Adrenal gland (tissue), 19 donors: ENCODE measurements at places on chromosomes 6 and 20. TPM values are rescaled to one million over a fixed set of nuclear protein-coding genes. Genes with fewer than 3 reads are reported as not detected.

GRCh38 chr20:24448170-24448569 is 21.3 kb upstream of the SYNDIG1 start:
- DNase-seq, result no peak

SULF2 gene
- 18.1 TPM for total RNA-seq

ECT2L gene
- 0.24 TPM for total RNA-seq

DNA sequence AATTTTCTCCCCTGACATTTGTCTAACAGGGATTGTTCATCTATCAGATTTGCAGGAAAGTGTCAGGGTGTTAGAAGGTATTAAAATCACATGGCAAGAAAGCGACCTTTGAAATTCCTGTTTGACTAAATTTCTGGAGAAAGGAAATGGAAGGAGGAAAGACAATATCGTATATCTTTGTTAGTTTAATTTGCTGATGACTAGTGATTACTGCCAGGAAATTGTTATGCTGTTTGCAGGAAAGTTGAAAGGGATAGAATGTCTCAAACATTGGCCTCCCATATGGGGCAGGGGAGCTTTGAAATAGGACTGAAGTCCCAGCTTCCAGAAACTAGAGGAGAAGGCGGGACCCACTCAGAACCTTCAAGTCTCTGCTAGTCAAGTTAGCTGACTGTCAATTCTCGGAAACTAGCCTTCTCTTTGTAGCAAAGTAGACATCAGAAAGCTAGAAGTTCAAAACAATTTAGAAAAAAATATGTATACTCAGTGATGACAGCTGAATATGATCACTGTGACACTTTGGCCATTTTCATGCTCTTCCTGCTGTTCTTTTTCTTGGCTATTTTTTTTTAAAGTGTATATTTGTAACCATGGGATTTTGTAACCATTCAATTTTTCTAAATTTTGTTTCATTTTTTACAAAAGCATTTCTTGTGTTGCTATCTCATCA is 53.4 kb upstream of the RALGAPA2 start:
- no peak for DNase-seq

GRCh38 chr6:121867095-121867494 is 431.6 kb downstream of the GJA1 start:
- no peak for DNase-seq

CDSN gene
- not detected for total RNA-seq

SNX3 gene
- total RNA-seq, result 249 TPM

DNA sequence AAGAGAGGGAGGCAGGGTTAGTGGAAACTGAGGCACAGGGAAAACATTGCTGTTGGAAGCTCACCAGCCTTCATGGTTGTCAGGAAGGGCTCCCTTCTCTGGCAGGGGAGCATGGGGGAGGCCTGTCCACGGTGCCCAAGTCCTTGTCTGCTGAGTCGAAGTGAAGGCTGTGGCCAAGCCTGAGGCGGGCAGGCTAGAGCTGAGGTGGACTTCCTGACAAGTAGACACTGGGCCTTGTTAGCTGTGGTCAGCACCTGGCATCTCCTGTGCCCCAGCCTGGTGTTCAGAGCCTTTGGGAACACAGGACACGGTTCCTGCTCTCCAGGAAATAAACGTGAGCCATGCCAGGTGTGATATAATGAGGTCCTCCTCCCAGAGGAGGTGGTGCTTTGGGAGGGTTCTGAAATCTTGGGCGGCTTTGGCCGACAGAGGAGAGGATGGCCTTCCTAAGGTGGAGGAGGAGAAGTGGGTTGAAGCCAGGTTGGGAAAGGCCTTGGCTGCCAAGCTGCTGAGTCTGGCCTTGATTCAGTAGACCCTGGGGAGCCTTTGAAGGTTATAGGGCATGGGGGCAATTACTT is 138.4 kb upstream of the RNF24 start:
- DNase-seq, result no peak

CLPSL2 gene
- total RNA-seq, result not detected

ENPP3 gene
- 12.5 TPM for total RNA-seq

DNA sequence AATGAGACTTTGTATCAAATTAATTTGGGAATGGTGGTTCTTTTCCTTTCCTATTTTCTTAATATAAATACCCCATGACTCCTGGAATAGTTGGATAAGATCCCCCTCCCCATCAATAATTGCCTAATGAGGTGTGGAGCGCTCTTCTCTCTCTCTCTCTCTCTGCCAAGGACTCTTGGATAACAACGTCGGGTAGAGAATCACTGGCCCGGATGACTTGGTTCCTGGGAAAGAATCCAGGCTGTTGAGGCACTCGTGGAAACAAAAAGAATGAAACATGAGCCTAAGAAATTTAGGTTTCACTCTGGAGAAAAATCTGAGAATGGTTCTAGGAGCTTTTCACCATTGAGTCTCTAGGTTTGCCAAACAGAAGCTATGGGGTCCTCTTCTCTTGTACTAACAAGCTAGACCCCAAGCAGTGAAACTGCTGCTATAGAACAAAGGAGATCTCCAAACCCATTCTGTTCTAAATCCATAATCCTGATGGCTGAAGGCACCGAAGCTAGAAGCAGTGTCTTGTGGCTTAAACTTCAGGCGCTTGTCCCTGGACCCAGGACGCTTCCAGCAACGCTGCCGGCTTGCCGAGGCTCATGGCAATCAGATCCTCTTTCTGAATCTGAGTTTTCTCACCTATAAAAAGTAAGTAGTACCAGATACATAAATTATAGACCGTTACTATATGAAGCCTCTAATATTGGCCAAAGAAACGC is 241.6 kb upstream of the BTBD3 start:
- no peak for DNase-seq

PI3 gene
- total RNA-seq, result not detected

DNA sequence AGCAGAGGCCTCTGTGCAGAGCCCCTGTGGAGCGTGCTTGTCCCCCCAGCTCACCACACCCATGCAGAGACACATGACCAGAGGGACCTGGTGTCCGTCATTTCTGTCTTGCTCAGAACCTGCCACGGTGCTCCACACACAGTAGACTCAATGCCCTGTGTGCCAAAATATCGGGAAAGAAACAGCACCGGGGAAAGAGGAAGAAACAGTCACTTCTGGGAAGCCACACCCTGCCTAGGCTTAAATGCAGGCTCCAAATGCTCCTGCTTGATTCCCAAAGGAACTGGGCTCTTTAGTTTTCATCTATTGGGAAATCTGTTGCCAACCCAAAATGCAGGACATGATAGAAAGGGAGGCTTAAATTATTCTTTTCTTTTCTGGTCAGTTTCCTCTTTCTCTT is 503.9 kb downstream of the CD83 start:
- DNase-seq, result no peak

DNA sequence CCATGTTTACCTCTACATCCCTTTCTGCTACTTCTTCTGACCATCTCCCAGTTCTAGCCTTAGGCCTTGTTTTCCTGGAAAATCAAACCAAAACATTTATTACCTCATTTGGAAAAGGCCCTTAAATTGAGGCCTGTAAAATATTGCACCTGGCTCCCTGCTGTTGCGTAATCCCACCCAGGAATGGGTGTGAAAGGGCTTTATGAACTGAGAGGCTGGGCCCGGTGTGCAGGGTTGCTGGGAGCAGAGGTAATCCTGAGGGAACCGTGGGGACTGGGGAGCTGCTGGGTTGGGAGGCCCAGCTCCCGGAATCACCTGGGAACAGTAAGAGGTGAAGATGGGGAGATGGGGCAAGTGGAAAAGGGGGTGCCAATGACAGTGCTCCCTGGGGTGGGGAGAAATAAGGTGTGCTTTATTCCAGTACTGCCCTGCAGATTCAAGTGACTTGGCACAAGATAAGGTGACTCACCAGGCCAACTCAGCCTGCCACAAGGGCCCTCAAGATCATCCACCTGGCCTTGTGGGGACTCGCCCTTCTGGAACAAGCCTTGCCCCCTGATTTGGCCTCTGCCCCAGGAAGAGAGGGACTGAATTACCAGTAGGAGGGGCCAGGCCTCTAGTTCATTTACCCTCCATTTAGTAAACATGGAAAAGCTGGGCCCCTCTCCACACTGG is 44.2 kb downstream of the KCNK5 start:
- DNase-seq, result peak; percentile 43

SYNCRIP gene
- total RNA-seq, result 60.0 TPM

GUCA1A gene
- total RNA-seq, result not detected

GRCh38 chr6:68975816-68976215 is 340.7 kb downstream of the ADGRB3 start:
- no peak for DNase-seq

DNA sequence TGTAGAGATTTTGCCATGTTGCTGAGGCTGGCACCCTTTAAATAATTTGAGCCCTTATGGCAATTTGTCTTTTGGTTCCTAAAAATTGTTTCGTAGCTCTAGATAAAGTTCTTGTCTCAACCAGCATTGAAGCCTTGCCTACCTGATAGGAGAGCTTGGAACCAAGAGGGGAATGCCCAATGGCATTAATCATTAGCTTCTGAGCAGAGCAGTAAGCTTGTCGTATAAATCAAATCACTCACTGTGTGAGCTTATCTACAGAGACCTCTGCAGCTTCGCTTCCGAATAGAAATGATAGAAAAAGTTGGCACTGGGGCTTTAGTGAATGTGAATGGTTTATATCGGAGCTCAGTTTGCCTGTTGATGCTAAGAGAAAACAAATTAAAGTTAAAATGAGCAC is 10.7 kb downstream of the ANKRD6 start:
- no peak for DNase-seq

DNA sequence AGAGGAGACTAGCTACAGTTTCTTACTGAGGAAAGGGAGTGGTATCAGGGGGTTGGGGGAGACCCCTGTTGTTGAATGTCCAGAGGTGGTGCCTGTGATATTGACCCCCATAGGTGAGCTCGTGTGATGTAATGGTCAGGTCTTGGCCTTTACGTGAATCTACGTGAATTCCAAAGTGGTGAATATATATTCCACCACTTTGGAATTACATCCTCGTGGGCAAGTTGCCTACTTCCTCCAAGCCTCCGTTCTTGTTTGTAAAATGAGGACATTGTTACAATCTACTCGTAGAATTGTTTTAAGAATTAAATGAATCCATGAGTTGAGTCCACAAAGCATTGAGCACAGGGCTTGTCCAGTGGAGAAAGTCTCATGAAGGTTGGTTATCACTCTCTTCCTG is 47.3 kb downstream of the TSHZ2 start:
- no peak for DNase-seq

GRCh38 chr6:3766214-3766613 is 14.7 kb upstream of the PXDC1 start:
- DNase-seq, result no peak

GRCh38 chr20:17875106-17875980 is 93.3 kb downstream of the SNX5 start:
- peak; percentile 96 for DNase-seq

FKBP1A gene
- total RNA-seq, result 124 TPM

DNA sequence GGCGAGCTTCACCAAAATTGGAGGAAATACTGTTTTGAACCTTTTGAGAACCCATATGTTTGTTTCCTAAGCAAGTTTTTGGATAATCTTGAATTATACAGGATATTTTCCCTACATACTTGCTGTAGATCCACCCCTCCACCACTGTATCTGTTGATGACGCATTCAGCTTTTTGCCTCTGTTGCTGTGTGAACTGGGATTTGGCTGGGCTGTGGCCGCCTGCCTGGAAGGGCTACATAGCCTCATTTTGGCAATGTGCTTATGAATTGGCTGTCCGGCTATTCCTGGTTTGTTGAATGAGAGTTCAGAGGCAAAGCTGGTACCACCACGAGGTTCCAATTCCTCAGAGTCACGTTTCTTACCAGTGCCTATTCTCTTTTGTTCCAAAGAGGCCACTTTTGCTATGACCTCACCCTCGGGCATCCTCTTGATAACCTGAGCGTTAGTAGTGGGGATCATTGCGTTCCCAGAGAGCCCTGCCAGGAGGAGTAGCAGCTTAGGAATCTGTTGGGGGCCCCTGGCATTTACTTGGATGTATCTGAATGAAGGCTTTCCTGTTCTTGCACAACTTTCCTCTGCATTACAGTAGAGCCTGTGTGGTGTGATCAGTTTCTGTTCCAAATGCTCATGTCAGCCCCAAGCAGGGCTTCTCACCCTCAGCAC is 6.4 kb downstream of the FAM83D start:
- DNase-seq, result no peak

- no peak for DNase-seq
Measured at GRCh38 chr6:81557811-81558210, 194.7 kb downstream of the TENT5A start.

ADAT2 gene
- total RNA-seq, result 8.1 TPM

OR2J3 gene
- total RNA-seq, result not detected

PDE10A gene
- total RNA-seq, result 8.0 TPM

DNA sequence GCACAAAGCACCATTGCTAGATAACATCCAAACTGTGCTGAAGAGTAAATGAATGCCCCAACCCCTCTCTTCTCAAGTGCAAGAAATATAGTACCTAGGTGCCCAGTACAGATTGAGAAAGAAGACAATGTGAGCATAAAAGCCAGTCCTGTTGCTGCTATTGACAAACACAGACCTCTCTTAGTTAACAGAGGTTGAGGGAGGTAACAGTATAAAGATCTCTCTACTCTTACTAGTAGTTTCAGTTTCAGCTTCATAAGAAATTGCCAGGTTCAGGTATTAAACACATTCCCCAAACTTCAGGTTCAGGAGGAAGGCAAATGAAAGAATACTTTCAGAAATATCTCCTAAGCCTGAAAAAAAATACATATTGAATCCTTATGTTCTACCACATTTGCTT is 31.4 kb downstream of the TBC1D32 start:
- no peak for DNase-seq

GRCh38 chr6:6711832-6712448 is 123.4 kb downstream of the LY86 start:
- DNase-seq, result no peak

SNPH gene
- total RNA-seq, result 4.6 TPM

ZNF311 gene
- total RNA-seq, result 0.98 TPM

GRCh38 chr6:52976591-52977035 is 18.5 kb downstream of the GSTA4 start:
- no peak for DNase-seq

DNA sequence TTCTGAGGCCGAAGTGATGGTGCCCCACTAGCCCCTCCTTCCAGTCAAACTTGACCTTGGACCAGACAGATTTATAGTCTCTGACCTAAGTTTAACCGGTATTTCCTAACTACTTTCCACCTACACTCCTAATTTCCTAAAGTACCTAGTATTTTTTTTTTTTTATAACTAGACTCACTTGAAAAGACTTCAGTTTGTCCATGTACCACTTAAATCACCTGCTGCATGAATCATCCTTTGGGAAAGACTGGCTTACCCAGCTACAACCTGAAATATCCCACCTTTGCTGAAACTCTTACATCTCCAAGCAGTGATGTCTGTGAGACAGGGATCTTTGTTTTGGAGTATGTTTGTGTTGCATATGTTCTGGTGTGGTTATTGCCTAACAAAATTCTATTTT is 71.1 kb downstream of the ZDHHC14 start:
- no peak for DNase-seq

DNA sequence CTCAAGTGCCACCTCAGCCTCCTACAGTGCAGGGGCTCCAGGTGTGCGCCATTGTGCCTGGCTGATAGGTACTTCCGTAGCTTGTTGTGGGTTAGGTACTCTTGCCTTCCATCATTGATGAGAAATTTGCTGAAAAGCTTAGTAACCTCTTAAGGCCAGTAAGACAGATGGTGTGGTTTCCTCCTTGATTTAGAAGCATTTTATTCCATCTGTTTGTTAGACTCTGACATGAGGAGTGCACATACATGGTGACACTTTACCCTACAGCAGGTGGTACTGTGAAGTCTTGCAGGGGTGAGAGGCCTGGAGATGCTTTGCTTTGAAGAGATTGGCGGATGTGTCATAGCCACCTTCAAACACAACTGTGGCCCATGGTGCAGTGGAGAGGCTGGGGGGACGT is 14.8 kb upstream of the MTG2 start:
- DNase-seq, result no peak
